ENCODE measurements at places on chromosomes 5 and 9.

DNA sequence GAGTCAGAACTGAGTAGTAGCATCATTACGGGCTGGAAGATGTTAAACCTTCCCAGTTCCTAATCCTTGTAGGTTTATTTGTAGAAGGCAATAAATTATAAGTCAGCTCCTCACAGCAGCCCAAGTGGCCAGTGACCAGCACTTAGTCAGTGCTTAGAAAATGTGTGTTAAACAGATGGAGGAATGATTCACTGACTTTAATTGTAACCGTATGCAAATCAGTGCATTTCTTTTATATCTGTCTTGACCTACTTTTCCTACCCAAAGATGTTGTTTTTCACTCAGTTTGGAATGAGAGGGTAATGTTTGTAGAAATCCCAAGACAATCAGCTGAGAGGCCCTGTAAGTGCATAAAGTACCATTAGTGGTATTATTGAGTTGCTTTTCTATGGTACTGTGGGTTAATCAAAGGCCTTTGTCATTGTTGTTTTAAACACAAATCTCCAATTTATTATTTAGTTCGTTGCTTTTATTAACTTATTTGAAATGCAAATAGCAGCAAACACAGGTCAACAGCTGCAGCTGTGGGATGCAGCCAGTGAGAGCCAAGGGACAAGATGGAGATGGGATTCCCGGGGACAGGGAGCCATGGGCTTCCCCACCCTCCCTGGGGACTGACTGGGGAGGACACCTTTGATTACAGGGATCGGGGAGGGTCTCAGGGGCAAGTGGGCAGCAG lies 49.8 kb downstream of the MAP1B start:
- no peak for DNase-seq

DNA sequence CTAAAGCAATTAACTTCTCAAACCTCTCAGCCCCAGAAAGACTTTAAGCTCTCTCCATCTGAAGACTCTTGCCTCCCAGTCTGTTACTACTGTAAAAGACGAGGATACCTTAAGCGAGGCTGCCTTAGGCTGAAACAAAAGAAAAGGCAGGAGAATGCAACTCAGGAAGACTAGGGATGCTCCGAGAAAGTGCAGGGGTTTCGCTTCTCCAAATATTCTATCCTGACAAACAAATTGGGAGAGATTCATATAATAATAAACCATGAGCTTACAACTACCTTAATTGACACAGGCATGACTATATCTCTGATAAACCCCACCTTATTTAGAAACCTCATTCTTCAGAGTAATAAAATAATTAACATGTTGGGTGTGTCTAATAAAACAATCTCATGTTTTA lies 4.9 kb upstream of the UGT3A1 start:
- DNase-seq: no peak

GRCh38 chr9:121528642-121529041 lies 29.0 kb upstream of the GGTA1 start:
- DNase-seq: no peak

DNA sequence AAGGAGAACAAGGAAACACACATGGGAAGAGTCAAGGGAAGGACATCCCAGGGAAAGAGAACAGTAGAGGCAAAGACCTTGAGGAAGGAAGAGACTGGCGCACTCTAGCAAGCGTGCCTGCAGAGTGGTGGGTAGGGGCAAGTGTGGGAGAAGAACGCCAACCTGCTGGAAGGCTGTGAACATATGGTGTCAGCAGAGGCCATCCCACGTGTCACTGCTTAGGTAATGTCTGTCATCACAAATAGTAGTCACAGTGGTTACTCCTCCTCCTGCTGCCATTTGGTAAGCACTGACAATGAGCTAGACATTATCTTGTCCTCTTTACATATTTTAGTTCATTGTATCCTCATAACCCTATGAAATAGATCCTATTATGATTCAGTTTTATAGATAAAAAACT lies 206.4 kb upstream of the TRIM32 start:
- no peak for DNase-seq

- DNase-seq: no peak
Observed at GRCh38 chr9:4413856-4414255, 76.4 kb upstream of the SLC1A1 start.

DNA sequence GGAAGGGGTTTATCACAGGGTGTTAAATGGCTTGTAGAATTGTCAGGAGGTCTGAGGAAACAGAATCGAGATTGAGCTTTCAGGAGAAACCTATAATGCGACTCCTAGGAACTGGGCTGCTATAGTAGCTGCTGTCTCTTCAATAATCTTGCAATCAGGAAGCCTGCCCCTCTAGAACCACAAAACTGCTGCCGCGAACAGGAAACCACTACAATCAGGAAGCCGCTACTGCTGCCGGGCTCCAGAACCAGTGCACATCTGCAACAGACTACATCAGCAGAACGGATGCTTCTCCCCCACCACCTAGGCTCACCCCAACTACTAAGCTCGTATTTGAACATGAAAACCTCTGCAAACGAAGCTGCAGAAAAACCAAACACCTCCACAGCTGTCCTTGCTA lies 31.6 kb downstream of the TNFSF8 start:
- DNase-seq: peak; percentile 65

- DNase-seq: no peak
Observed at GRCh38 chr5:115553082-115553481, 8.5 kb upstream of the FEM1C start.

DNA sequence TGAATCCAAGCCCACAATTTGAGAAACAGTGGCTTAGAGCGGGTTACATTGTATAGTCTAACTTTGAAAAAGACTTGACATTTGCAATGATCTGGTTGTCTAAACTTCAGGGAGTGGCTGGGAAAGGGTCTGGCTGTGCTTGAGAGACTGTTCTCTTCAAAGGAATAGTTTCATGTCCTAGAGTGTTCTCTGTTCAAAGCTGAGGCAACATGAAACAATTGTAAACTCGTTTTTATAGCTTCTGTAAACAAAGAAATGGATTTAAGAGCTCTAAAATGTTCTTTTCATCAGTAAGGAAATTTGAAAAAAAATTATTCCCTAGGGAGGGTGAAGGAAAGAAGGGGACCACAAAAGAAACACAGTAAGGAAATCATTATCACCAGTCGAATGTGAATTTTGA lies 41.6 kb downstream of the FOCAD start:
- DNase-seq: no peak

GRCh38 chr9:136331556-136332481 lies 4.5 kb downstream of the GPSM1 start:
- no peak for DNase-seq

GRCh38 chr9:136587145-136587943 lies 41.5 kb upstream of the NOTCH1 start:
- DNase-seq: no peak

- no peak for DNase-seq
Observed at GRCh38 chr9:35736201-35736633, 3.8 kb downstream of the CREB3 start.

GRCh38 chr9:136763649-136764035 lies 676 bp downstream of the LCN15 start:
- DNase-seq: no peak

DNA sequence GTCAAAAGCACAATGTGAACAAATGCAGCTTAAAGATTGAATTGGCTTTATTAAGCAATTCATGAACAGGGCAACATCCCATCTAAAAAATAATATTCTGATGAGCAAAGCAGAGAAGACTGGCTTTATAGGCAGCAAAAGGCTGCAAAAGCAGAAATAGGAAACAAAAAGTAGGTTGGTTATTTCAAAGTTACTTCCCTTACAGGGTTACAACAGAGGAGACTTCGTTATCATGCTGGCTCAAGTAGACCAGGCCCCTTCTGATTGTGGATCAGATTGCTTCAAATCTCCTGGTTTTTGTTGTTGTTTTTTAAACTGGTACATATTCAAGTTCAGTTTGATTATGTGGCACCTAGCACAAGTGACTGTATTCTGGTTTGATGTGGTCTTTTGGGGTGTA lies 73.1 kb downstream of the MAN2A1 start:
- DNase-seq: no peak

GRCh38 chr5:1052641-1053390 lies 44.2 kb downstream of the NKD2 start:
- DNase-seq: no peak

DNA sequence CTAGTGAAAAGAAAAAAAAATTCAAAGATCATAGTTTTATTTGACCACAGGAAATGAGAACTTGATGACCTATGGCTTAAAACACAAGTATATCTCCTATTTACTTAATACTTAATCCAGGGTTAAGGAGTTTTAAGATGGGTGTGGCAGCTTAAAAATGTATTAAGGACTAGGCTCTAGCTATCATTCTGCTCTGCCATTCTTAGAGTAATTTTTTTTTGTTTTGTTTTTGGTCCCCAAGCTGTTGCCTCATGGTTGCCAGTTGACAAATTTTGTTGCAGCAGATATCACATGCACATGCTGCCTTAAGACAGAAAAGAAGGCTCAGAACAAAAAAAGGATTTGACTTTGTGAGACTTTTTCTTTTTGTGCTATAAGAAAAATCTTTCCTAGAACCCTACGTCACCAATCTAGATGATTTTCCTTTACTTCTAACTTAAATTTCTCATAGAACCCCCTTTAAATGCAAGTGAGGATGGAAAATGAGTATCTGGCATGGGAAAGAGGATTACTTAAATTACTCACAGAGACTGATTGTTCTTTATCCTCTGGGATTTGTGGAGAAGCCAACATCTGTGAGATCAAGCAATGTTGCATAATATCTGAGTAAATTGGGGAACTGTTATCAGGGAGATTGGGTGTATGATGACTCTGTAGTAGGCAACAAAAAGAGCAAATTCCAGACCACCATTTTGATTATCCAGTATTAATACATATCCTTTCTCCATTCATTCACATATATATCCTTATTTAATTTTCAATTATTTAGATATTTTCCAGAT lies 364.7 kb upstream of the CD180 start:
- no peak for DNase-seq

- no peak for DNase-seq
Observed at GRCh38 chr5:176816043-176816745, 5.8 kb downstream of the UNC5A start.

- DNase-seq: no peak
Observed at GRCh38 chr5:150562832-150563231, 54.9 kb downstream of the NDST1 start.

DNA sequence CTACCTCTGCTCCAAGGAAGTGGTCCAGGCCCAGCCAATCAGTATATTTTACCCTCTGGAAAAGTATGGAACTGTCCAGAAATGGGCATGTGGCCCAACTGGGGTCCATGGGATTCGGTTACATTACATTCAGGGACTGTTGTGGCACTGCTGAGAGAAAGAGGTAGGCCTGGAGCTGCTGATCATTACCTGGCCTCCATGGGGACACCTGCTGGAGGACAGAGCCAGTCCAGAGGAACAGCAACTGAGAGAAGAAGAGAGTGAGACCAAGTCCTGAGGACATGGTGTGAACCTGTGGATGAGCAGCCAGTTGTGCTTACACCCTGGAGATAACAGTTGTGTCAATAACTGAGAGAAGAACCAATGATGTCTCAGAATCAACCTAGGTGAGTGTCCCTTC lies 48.2 kb downstream of the HMHB1 start:
- no peak for DNase-seq

DNA sequence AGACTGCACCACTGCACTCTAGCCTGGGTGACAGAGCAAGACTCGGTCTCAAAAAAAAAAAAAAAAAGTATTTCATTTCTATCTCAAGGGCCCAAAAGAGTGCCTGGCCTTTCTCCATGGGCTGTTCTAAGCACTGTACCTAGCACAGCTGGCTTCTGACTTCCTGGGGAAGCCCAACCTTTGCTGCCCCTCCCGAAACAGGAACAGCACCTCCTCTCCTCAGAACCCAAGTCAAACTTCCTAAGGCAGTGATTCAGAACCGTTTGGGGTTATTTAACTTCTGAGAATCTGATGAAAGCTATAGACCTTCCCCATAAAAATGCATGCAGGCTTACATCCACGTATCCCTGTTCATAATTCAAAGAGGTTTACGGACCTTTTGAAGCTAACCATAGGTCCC lies 57.8 kb downstream of the NRG2 start:
- no peak for DNase-seq

GRCh38 chr5:19565466-19565865 lies 422.5 kb downstream of the CDH18 start:
- no peak for DNase-seq

DNA sequence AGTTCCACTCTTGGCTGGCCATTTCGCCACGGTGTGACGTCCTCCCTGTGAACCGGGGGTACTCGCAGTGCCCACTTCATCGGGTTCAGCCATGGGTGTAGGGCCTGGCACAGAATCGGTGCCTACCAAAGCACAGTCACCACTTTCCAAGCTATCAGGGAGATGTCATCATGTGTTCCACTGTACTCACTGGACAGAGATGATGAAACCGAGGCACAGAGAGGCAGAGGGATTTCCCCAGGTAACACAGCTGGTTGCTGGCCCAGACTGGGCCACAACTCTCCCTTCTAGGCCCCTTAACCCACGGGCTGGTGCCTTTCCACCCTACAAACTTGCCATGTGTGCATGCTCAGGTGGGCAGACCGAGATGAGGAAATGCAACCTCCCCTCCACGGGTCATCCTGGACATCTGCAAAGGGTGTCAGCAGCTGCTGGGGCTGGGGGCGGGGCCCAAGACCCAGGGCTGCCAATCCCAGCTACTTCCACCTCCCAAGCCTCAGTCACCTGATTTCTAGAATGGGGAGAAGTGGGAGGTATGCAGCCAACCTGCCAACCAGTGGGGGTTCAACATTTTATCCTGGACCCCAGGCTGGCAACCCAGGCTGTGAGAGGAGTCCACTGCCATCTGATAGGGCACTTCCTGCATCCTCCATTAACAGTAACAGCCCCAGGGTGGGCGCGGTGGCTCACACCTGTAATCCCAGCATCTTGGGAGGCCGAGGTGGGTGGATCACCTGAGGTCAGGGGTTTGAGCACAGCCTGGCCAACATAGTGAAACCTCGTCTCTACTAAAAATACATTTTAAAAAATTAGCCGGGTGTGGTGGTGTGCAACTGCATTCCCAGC lies 893 bp upstream of the SH2D3C start:
- no peak for DNase-seq

- DNase-seq: no peak
Observed at GRCh38 chr5:170817195-170817594, 33.7 kb downstream of the GABRP start.

GRCh38 chr5:3601061-3601710 lies 5.6 kb downstream of the IRX1 start:
- DNase-seq: no peak

DNA sequence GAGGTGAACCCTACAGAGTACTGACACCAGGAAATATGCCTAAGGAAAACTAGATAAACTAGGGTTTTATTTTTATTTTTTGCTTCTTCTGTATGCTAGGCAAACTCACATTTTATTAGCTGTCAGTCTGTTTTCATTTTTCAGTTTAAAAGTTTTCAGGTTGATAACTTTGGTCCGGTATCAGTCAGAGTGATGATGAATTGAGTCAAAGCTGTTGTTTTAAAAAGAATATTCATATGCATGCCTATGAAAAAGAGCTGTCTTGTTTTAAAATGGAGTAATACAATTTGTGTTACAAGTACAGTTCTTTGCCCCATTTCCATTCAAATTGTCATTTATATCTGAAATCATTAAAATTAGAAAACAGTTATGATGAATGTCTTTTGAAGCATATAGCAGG lies 22.6 kb downstream of the MAP3K1 start:
- no peak for DNase-seq

- no peak for DNase-seq
Observed at GRCh38 chr9:17476401-17476800, 102.5 kb upstream of the SH3GL2 start.

GRCh38 chr9:134053941-134054761 lies 13.7 kb downstream of the BRD3 start:
- DNase-seq: no peak

GRCh38 chr5:16995372-16995771 lies 59.3 kb upstream of the MYO10 start:
- DNase-seq: no peak
